ENCODE measurements at places on chromosomes 2 and 18.

DNA sequence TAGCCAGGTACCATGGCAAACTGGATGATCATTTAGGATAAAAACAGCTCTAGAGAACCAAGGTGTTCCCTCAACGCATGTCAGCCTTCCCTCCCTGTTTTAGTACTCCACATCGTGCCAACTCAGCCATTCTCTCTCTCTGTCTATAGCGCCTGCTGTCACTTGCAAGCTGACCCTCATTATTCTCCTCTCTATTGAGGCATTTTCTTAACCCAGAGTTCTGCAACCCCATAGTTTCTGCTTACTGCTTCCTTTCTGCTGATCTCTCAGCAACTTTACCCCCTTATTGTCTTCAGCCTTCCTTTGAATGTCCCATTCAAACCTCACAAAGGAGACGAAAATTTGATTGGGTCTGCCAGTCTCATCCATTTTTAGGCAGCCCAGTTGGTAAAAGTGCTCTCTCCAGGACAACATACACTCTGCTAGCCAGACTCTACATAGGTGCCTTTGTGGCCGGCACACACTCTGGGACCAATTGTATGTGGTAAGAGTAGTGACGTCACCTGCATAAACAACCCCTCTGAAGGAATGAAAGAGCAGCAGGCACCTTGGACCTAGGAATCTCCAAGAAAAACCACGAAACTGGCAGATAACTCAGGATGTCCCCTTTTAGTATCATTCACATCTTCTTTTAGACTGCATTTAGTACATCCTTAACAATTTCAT, 367.2 kb upstream of the KCNH7 start:
- no peak for DNase-seq

- no peak for DNase-seq
Measured at GRCh38 chr2:7559791-7560190, 642.6 kb downstream of the RNF144A start.

DNA sequence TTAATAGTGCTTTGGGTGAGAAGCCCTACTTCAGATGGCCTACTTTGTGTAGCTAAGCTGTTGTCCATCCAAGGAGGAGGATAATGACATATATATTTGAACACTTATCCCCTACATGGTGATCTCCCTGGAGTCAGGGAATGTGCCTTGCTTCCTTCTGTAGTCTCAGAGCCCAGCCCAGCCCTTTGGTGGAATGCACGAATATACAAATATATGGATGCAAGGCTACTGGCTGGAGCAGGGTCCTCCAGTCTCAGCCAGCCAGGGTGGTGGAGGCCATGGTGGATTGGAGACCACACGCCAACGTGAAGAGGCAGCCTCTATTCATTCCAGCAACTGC, 150.6 kb upstream of the RIOK3 start:
- DNase-seq, result no peak

DNA sequence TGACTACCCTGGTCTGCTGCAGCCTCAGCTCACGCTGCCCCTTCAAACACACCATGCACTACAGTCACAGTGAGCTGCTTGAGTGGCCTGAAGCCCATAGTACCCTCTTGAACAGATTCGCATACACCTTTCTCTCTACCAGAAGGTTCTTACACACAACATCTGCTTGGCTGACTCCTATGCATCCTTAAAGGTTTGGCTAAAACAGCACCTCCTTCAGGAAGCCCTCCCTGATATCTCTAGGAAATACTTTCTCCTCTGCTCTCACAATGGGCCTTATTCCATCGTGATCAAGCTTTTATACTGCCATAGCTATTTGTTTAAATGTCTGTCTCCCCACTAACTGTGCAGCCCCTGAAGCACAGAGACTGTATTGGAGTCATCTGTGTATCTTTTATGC, 31.5 kb downstream of the TGFBRAP1 start:
- no peak for DNase-seq

DNA sequence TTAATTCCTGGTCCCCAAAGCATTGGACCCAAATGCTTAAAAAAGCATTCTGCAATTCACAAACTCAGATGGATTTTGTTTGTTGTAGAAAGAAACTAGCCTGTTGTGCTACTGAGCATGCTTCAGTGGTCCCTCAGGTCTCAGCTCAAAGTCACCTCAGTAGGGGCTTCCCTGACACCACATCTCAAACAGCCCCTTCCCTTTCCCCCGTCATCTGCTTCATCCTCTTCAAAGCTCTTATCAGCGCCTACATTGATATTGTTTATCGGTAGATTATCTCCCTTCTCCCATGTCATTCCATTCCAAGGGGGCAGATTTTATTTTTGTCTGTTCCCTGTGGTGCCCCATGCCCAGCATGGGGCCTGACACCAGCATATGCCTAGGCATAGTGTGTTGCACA, 172.9 kb downstream of the CELF4 start:
- DNase-seq, result no peak

- DNase-seq, result peak; percentile 29
Measured at GRCh38 chr18:5600378-5601071, 56.7 kb upstream of the EPB41L3 start.

DNA sequence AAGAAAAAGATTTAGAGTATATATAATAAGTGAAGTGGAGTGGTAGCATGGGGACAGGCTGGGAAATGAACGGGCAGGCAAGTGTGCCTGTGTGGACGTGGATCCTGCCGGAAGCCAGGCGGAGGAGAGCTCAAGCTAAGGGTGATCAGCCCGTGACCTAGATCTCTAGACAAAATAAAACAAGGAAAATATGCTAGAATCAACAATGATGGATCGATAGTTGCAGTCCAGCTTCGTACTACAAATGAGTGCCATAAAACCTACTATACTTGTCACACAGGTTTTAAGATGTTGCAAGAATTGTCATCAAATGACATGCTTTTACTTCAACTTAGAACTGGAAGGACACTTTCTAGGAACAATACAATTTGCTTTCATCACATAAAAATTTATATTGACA, 8.5 kb downstream of the EIF2AK2 start:
- DNase-seq, result no peak

- DNase-seq, result peak; percentile 73
Measured at GRCh38 chr2:69177785-69178636, 165.0 kb downstream of the ANTXR1 start.

- no peak for DNase-seq
Measured at GRCh38 chr2:148967578-148967977, 70.9 kb upstream of the LYPD6B start.

- no peak for DNase-seq
Measured at GRCh38 chr2:134539981-134540380, 178.8 kb downstream of the TMEM163 start.

GRCh38 chr2:237083026-237083425, 2.7 kb upstream of the COPS8 start:
- DNase-seq, result no peak

DNA sequence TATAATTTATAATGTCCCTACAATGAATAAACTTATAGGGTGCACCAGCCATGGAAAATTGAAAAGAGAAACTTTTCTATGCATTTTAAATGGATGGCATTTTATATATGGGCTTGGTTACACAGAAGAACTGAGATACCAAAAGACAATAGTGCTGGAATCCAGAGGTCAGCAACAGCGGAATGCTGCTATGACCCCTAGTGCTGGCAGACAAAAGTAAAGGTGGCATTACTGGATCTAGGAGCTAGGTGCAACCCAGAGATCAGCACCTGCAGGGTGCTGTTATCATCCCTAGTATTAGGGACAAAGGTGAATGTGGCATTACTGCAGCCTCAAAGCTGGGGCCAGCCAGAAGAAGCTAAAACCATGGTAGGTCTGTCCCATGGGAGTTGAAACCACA, 392.7 kb upstream of the ST6GAL2 start:
- no peak for DNase-seq

DNA sequence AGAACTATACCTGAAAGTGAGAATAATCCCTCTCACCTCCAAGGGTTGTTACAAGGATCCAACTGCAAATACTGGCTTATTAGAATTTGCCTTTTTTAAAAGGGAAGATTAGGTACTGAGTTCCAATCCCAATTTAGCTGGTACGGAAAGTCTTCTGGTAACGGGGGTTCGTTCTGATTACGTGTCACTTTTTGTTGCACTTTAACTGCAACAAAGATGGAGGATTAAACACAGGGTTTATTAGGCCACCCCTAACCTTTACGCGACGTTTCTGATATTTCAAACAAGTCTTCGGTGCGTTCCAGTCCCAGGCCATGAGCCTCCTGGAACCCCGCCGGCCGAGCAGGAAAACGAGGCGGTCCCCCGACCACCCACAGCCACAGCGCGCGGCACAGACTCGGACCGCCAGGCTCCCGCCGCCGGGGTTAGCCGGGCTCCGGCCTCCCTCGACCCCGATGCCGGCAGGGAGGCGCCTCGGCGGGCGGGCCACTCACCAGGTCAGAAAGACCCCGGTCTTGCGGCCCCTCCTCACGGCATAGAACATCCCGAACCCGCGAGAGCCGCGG, 411 bp downstream of the RNASEH1 start:
- no peak for DNase-seq

- DNase-seq, result no peak
Measured at GRCh38 chr2:227388537-227389011, 825 bp upstream of the SCYGR1 start.

DNA sequence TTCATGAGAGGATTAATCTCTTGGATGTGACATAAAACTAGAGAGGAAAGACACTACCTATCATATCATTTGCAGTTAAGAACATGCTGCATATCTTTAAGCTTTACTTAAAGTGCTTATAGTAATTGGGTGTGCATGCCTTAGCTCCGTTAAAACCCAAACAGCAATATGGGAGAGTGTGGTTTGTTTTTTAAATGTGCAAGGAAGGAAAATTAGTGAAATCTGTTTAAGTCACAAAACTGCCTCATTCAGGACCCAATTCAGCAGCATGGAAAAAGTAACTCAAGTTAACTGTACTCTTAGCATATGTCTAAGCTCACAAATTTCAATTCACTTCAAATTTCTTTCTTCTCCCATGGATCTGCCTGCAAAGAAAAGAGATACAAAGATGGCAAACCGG, 182.2 kb downstream of the ARHGAP15 start:
- no peak for DNase-seq

DNA sequence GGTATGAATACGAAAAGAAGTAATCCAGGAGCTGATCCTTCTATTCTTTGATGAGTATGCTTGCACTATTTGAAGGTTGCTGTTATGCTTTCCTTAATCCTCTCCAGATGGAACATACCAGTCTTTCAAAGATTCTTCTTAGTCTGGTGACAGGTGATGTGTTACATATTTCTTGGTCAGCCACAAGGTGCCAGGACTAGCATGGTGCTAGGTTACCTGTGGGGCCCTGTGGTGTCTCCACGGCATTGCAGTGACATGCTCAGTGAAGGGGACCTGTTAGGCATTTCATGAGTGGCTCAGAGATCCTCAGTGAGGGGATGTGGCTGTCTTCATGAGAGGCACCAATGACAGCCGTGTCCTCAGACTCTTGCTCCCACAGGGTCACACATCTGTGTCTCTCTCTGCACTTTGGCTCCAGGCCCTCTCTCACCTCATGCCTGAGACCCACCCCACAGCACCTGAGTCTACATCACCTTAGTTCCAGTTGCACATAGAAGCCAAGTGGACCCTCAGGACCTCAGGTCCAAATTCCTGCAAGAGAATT, 13.1 kb upstream of the RAB31 start:
- DNase-seq, result no peak

DNA sequence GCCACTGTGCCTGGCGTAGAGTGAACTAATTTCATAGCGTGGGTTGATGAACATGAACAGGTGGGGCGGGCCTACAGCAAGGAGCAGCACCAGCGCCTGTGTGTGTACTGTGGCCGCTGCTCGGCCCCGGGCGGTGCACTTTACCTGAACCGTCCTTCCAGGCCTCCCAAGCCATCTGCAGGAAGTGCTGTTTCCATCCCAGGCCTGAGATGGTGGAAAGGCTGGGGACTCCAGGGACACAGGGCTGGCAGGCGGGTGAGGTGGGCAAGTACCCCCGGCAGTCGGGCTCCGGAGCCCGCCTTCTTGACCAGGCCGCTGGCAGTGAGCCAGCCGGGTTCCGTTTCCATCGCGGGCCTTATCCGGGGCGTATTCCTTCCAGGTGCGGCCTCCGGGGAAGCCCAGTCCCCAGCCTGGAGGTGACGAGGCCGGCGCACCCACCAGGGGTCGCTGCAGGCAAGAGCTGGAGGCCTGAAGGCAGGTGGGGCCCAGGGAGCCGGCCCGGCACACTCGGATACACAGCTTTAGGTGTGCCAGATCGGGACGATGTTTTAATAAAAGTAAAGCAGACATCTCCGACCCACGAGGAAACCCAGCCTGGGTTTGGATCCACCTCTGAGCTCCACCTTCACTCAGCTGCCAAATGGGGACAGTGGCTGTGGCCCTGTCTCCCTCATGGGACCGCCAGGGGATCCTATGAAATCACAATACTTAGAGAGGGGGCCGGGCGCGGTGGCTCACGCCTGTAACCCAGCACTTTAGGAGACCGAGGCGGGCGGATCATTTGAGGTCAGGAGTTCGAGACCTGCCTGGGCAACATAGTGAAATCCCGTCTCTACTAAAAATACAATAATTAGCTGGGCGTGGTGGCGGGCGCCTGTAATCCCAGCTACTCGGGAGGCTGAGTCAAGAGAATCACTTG, 22.7 kb upstream of the PDIA6 start:
- no peak for DNase-seq

DNA sequence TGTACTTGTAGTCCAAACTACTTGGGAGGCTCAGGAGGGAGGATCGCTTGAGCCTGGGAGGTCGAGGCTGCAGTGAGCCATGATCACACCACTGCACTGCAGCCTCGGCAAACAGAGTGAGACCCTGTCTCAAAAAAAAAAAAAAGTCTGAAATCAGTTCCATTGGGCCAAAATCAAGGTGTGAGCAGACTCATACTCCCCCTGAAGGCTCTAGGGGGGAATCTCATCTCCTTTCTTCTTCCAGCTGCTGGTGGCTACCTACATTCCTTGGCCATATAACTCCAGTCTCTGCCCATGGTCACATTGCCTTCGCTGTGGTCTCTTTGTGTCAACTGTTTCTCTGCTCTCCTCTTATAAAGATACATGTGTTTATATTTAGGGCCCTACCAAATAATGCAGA, 234.0 kb downstream of the LRRTM1 start:
- DNase-seq, result no peak

DNA sequence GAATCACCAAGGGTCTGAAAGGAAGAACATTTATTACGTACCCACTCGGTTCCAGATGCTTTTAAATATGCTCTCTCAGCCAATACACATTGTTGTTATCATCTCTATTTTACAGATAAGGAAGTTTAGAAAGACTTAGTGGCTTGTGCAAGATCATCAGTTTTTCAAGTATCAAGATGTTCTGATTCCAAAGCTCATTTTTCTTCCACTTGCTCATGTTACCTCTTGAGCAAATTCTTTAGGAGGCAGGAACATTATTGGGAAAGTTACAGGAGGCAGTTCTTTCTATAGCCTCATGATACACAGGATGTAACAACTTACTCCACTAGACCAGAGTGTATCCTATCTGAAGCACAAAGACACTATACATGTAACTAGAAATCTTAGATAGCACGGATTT, 65.0 kb upstream of the MMADHC start:
- DNase-seq, result no peak

- DNase-seq, result no peak
Measured at GRCh38 chr2:143955401-143956065, 564.4 kb downstream of the ZEB2 start.

DNA sequence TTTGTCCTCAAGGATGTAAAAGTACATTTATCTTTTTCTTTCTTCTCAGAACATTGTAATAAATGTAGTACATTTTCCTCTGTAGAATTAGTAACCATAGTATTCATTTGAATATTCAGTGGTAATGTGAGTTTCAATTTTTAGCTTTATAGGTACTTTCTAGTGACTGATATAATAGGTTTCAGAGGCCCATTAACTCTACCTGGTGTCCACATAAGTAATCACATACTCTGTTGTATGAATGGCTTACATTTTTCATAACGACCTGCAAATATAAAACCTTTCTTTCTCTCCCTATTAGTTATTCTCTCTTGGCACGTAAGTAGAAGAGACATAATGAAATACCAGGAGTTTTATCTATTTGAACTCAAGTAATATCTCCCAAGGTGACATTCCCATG, 1017.6 kb downstream of the DPP10 start:
- no peak for DNase-seq

Measured in globus pallidus (tissue), 1 donor.